ENCODE measurements at places on chromosomes 3 and 15.

GRCh38 chr15:56972426-56972825, 54.0 kb downstream of the TCF12 start:
- DNase-seq: no peak

DNA sequence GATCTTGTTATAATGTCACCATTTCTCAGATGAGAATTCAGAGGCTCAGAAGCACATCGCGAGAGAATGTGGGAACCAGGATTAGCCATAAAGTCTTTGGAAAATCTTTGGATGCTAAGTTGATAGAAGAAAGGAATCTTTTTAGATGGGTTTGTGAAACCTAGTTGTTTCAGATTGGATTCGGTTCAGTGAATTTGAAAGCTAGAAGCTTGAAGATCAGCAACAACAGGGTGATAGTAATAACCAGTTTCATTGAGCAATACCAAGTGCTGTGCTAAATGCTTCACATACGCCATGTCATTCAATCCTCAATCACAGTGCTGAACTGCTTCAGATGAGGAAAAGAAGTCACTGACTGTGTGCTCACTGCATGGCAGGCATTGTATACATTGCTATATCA, 47.4 kb upstream of the MITF start:
- DNase-seq: no peak

- no peak for DNase-seq
Observed at GRCh38 chr3:32410367-32411246, 19.0 kb downstream of the CMTM7 start.

- peak; percentile 73 for DNase-seq
Observed at GRCh38 chr3:141402476-141403171, 34.3 kb downstream of the ZBTB38 start.

Measured in hematopoietic multipotent progenitor cell treated with erythropoietin and hydrocortisone succinate and interleukin-3 and kit ligand, for 4 days (in vitro differentiated cells).